ENCODE measurements at places on chromosomes 13 and 19.

DNA sequence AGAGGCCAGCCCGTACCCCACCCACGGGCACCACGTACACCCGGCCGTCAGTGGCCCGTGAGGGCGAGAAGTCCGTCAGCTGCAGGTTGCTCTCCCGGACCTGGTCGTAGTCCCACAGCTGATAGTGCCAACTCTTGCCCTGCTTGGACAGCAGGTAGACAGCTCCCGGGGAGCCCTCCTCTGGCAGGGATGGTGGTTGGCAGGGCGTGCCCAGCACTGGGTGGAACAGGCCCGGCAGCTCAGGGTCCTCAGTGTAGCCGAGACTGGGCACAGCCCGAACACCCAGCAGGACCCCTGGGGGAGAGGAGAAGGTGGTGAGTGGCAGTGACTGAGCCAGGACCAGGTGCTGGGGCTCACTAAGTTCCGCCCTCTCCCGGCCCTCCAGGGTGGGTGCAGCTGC, 7.8 kb downstream of the ACTMAP start:
- DNase-seq = no peak

DNA sequence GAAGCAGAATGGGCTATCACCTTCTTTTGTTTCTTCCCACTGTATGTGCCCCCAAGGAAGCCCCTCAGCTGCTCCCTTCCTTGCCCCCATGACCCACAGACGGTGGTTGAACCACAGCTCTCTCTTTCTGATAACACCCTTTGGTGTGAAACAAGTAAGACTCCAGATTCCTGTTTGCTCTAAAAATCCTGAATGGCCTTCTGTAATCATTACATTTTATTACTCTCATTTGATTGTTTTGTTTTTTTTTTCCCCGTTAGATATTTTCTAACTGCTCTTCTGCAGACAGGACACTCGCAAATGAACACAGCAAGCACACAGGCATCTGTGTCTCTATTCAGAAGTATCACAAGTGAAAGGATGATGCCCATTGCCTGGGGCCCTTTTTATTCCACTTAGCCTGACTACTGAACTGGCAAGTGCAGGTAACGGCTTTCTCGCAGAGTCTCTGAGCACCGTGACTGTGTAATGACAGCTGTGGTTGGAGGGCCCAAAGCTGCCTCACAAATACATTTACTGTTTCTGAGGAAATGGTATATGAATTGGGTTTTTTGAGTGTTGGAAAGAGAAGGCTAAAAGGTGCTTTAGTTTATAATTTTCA, 59.3 kb downstream of the OXGR1 start:
- DNase-seq = no peak

DNA sequence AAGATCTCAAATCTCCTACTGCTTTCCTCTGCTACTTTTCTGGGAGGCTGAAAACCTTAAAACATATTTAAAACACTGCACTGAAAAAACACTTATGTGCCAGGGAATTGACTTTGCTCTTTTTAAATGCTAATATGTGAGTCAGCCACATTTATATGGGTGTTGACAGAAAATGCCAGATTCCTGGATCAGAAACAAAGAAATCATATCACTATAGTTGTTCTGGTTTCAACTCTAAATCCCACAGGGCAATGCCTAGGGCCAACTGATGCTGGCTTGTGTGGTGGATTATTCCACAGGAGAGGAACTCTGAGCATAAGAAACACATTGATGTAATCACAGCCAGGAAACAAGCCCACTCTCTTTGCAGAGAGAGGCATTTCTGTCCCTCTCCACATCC, 1439.0 kb upstream of the SPRY2 start:
- no peak for DNase-seq

DNA sequence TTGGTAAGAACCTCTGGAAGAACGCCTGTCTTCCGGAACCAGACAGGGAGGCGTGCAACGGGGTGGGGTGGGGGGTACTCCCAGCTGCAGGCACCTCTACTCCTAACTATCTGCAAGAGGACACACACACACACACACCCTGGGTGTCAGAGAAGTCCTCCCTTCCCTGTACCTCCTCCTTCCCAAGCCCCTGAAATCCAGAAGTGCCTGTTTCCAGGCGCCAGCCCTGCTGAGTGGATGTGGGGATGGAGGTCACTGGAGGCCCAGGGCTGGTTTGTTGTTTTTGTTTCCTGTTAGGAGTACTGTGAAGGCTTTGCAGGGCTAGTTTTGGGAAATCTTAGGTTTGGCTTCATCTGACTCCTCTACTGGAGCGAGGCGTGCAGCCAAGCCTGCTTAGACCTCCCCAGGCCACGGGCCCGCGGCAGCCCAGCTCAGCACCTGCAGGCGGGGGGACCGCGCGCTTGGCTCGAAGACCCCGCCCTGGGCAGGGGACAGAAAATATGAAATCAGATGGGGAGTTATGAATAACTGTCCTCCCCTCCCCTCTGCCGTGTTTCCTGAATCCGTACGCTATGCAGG, 36.4 kb downstream of the SOX1 start:
- DNase-seq = no peak

- peak; percentile 20 for DNase-seq
These were observed 7.2 kb downstream of the KRTDAP start for GRCh38 chr19:35483089-35483488.

- DNase-seq = no peak
These were observed 7.5 kb downstream of the GPR180 start for GRCh38 chr13:94609196-94609595.

DNA sequence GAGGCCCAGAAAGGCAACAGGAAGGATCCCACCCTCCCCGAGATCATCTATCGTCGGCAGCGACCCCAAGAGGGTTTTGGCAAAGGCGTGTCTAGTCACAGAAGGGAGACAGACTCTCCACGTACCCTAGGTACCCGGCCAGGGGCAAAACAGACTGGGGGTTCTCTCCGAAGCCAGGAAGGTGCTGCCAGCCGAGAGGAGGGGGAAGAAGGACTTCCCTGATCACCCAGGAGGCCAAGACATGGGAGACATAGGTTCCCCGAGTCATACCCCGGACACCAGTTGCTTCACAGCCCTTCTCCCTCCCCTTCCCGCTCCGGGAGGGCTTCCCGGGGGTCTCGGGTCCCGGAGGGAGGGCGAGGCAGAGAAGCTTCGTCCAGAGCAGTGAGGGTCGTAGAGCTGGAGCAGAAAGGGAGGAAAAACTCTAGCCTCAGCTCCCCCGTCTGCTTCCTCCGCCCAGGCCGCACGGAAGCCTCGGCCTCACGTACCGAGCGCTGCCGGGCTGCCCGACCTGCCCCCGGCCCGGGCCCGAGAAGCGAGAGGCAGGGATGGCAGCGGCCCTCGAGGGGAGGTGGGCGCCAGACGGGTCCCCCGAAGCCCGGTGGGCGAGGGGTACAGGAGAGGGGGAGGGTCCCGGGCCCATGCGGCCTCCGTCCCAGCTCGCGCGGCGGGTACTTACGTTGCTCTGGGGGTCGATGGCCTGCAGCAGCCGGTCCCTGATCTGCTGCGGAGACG, 644 bp downstream of the MED26 start:
- peak; percentile 32 for DNase-seq

GRCh38 chr13:101838323-101838722, 385.8 kb downstream of the ITGBL1 start:
- no peak for DNase-seq

DNA sequence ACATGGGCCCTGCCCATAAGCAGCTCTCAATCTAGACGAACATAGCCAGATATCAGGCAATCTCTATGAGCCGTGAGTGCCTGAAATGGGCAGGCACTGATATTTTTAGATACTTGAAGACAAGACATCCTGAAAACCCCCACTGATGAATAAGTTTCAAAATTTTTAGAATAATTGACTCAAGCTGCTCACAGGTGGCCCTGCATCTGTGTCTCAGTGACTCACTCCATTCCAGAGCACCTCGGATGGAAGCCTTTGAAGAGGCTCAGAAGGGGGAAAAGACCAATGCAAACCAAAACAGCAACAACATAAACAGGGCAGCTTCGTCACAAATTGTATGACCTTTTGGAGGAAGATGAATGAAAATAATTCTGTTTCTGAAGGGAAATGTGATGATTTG, 42.8 kb upstream of the SLC46A3 start:
- DNase-seq = no peak

DNA sequence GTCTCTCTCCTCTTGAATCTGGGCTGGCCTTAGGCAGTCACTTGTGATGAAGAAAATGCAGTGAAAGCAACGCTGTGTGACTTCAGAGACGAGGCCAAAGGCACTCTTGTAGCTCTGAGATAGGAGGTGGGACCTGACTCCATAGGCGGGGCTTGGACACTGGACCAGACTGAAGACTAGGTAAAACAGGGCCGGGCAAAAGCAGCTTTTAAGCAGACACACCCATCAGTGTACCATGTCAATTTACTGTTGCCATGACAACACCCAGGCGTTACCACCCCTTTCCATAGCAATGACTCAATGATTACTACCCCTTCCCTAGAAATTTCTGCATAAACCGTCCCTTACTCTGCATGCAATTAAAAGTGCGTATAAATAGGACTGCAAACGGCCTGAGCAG, 6.6 kb upstream of the EID2 start:
- DNase-seq = no peak

GRCh38 chr13:52760077-52760476, 20.5 kb upstream of the CNMD start:
- DNase-seq = no peak

- peak; percentile 62 for DNase-seq
These were observed 692 bp upstream of the ZNF580 start for GRCh38 chr19:55640043-55640576.
